ENCODE measurements at places on chromosomes 5 and 9.

GRCh38 chr5:126754609-126755008 is 22.3 kb upstream of the LMNB1 start:
- no peak for DNase-seq

GRCh38 chr9:128940271-128940921 is 7.0 kb downstream of the DOLK start:
- no peak for DNase-seq

GRCh38 chr5:86125731-86126601 is 491.8 kb upstream of the COX7C start:
- no peak for DNase-seq

GRCh38 chr5:83474991-83475390 is 3.4 kb downstream of the VCAN start:
- DNase-seq, result no peak

DNA sequence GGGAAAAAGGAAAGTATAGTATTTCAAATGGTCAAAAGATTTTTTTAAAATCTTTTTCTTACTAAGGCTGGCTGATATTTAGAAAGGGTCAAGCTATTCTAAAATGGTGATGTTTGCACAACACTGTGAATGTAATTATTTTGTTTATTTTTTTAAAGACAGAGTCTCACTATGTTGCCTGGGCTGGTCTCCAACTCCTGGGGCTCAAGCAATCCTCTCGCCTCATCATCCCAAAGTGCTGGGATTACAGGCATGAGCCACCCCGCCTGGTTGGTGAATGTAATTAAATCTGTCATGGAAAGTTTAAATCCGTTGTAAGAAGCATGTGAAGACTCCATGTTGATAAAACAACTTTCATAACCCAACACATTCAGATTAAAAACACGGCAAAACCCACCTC is 2.6 kb downstream of the UBTD2 start:
- DNase-seq, result no peak

GRCh38 chr5:41118177-41118576 is 47.0 kb upstream of the MROH2B start:
- no peak for DNase-seq

Data from CD4-positive, alpha-beta T cell treated with Interleukin-17A for 1 hour (primary cell).